Right renal cortex interstitium (tissue), 3 donors: ENCODE measurements at places on chromosomes 7 and 10.

- no peak for DNase-seq
These were observed 95.6 kb downstream of the CPXM2 start for GRCh38 chr10:123795846-123796590.

DNA sequence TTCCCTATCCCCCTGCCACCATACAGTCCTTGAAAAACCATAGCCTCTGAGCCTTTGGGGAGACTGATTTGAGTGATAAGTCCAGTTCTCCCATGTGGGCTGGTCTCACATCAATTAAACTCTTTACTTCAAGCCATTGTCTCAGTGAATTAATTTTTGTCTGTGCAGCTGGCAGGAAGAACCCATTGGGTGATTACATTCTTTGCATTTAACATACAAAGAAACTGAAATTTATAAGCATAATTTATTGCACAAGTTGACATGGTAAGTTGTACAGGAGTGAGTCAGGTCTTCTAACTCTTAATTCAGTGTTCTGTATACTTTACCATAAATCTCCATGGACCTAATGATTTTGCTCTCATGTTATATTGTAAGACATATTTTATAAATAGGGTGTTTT lies 1613.0 kb upstream of the LRRTM3 start:
- no peak for DNase-seq

DNA sequence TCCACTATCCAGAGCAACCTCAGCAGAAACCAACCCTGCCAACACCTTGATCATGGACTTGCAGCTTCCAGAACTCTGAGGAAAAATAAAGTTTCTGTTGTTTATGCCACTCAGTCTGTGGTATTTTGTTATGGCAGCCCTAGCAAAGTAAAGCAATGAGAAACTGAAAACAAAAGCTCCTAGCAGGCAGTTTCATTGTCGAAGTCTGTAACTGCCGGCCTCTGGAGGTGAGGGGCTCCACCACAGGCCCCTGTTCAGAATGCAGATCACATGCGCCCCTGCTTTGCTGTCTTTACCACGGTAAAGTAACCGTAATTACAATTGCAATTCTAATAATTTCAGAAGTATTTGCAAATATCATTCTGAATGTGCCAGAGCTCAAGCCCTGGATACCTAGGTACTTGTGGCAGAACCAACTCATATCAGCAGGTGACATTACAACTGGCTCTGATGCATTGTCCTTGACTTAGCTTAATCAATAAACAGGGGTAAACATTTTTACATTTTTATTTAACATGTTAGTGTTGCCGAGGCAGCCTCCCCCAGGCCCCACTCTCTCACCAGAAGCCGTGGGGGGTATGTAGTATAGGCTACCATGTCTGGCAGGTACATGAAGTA lies 193.2 kb downstream of the ELMO1 start:
- DNase-seq = no peak

GRCh38 chr7:44156453-44157010 lies 15.4 kb upstream of the MYL7 start:
- DNase-seq = no peak

GRCh38 chr10:31000867-31001266 lies 30.8 kb downstream of the ZNF438 start:
- no peak for DNase-seq

DNA sequence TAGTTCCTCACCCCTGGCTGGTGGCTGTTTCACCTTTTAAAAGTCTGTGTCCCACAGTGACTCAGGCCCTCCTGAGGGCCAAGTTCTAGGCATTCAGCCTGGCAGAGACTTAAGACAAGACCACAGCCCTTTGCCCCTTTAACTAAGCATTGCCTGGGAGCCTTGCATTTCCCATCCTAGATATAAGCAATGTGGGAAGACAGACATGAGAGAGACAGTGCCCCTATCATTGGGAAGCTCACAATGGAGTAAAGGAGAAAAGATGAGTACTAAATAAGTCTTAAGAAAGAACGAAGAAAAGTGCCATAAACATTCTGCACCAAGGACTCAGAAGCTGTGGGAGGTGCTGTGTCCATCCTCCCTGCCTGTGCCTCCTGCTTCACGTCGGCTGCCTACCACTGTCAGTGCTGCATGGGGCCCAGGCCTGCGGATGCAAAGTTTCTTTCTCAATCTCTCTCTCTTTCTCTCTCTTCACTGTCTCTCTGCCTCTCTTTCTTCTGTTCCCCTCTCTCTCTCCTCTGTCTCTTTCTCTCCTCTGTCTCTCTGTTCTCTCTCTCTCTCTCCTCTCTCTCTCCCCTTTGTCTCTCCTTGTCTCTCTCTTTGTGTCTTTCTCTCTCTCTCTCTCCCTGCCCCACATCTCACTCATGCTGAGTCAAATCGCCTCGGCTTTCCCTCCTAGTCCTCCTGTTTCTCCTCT lies 21.5 kb downstream of the GPRIN2 start:
- no peak for DNase-seq

DNA sequence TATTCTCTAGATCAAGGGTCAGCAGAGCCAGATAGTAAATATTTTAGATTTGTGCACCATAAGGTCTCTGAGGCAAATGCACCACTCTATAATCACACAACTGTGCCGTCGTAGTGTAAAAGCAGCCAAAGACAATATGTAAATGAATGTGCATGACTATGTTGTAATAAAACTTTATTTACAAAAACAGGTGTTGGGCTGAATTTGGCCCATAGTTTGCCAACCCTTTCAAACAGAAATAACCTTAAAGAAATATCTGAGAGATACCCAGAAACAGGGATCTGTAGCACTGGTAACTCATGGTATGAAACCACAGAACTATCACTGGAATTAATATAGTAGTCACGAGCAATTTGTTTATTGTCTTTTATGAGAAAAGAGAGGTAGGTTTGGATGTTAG lies 86.0 kb downstream of the ARID5B start:
- DNase-seq = no peak

DNA sequence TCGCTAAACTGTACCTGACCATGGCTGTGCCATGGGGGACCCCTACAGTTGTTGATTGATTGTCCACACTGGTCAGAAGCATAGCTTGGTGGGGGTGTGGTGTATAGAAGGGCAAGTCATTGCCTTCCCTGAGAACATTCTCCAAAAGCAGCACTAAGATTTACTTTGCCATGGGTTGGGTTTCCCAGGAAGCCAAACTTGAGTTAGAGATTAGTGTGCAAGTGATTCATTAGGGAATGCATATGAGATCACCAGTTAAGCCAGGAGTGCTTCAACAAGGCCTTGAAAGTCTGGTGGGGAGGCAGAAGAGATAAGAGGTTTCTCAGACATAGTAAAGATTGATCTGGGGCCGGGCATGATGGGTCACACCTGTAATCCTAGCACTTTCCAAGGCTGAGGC lies 21.4 kb upstream of the TPST1 start:
- DNase-seq = no peak

DNA sequence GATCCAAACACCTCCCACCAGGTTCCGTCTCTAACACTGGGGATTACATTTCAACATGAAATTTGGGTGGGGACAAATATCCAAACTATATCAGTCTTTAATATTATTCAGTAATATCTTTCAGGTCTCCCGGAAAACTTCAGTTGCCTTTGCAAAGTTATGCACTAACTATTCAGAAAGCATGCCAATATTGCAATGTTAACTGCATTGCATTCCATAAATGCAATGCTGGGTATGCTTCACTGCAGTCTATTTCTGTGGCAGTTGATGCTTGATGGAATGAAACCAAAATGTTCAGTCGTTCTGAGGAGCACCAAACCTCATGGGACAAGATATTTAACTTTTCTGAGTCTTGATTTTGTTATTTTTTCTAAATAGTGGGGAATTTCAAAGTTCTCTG lies 147.5 kb downstream of the SLC16A9 start:
- DNase-seq = no peak

DNA sequence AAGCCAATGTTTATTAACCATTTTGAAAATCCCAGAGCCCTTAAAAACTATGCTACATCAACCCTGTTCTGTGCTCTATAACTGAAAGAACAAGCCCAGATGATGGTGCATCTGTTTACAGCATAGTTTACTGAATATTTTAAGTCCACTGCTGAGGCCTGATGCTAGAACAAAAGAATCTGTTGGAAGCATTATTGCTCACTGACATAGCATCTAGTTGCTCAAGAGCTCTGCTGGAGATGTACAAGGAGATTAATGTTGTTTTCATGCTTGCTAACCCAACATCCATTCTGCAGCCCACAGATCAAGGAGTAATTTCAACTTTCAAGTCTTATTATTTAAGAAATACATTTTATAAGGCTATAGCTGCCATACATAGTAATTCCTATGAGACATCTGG lies 181.3 kb upstream of the FEZF1 start:
- DNase-seq = no peak

- DNase-seq = no peak
These were observed 146.3 kb upstream of the EEPD1 start for GRCh38 chr7:36006636-36007229.

- DNase-seq = no peak
These were observed 5.7 kb upstream of the GRID1 start for GRCh38 chr10:86372119-86372783.

DNA sequence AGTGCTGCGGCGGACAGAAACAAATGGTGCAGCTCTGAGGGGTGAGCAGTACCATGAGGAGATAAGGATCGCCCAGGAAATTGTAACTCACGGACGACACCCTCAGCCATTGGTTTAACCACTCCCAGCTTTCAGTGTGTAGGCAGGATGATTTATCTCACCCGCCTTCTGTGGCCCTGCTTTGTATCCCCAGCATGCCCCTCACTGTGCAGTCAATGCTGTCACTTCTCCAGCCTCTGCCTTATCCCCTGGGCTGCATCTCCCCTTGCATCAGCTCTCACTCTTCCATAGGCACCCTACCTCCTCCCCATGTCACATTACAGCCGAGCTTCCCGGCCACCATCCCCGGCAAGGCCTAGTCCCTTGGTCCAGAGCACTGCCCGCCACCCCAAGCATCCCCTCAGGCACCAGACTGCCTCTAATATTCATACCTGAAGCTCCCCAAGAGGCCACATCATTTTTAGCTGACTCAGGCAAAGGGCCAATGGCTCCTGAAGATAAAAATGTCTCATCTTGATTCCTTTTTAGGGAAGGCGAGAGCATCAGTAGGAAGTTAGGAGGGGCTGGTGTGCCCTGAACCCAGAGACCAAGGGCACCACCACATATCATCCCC lies 77.1 kb downstream of the CARD11 start:
- DNase-seq = no peak

GRCh38 chr10:99965700-99966099 lies 44.0 kb downstream of the DNMBP start:
- no peak for DNase-seq

- no peak for DNase-seq
These were observed 148.1 kb upstream of the GDF10 start for GRCh38 chr10:47151920-47152319.

DNA sequence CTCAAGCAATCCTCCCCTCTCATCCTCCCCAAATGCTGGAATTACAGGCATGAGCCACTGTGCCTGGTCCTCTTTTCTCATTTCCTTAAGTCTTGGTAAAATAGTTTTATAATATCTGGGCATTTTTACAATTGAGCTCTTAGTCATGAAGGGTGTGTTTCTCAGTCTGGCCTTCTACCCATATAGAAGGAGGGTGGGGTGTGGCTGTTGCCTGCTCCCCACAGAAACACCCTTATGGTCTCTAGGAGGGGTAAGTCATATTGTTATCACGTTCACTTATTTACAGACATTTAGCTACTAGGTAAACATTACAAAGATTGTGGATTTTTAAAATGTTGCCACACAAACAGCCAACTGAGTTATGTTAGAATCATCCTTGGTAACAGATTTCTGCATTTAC lies 6.7 kb upstream of the OTUD1 start:
- no peak for DNase-seq

DNA sequence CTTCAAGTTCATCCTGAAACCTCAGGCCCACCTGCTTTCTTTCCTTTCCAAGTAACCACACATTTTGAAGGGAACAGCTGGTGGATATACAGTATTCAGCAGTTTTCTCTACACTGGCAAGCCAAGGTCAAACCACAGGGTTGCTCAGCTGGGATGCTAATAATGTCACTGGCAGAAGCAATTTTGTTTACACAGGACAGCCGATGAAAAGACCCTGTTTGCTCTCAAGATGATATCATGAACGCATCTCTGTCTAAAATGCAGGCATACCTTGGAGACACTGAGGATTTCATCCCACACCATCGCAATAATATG lies 186.2 kb downstream of the USP6NL start:
- DNase-seq = no peak

DNA sequence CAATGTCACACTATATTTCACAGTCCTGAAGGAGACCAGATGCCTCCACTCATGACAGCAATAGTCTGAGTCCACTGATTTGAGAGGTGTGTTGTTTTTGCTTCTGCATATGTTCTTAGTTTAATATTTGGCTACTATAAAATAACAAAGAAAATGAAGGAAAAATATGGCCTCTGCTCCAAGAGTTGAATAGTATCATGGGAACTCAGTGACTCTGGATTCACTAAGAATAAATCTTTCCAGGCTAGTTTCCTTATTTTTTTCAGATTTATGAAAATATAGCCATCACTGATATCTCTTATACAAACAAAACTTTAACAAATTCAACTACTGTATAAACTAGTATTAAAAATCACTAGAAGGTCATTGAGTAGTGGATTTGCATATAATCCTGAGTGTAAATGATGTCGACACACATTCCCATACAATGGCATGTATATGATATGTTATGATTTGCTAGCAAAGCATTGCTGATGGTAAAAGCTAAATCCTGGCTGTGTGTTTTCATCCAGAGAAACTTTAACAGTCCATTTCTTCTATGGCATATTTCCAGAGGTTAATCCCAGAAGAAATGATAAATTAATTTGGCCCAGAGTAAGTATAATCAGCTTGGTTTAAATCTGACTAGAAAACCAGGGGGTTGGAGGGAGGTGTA lies 66.0 kb upstream of the VIPR2 start:
- DNase-seq = no peak

DNA sequence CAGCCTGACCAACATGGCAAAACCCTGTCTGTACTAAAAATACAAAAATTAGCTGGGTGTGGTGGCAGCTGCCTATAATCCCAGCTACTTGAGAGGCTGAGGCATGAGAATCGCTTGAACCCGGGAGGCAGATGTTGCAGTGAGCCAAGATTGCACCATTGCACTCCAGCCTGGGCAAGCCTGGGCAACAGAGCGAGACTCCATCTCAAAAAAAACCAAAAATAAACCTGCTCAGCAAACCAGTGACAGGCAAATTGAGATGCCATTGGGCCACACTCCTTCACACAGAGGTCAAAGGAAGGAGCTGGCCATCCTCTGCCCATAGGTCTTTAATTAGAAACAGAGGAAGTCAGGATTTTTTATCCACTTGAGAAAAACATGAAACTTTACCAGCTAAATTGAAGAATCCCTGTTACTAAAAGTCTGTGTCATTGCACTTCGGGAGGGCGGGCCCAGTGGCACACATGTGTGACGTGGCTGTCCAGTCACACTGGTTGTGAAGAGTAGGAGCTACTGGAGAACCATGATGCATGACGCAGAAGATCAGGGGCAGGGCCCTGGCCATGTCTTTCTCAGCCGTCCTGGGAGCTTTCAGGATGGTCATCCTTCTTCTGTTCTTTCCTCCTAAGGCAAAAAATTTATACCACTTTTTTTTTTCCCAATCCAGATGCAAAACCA lies 118.3 kb upstream of the ZNF438 start:
- DNase-seq = no peak

DNA sequence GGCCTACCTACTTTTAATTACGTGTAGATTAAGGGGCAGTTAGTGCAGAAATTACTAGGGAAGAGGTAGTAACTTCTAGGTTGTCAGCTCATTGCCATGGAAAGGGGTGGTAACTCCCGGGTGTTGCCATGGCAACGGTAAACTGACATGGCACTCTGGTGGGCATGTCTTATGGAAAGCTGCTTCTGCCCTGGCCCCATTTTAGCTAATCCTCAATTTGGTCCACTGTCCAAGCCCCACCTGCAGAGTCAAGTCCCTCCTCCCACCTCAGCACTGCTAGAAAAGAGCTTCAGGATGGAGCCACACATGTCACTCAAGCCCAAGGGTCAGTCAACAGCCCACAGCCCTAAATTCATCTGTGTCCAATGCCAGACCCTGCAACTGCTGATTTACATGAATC lies 7.5 kb upstream of the ZKSCAN1 start:
- no peak for DNase-seq
